Suppressor macrophage treated with lipopolysaccharide for 1 hour (primary cell): ENCODE measurements at places on chromosomes 6 and 20.

- DNase-seq, result no peak
These were observed 135.3 kb upstream of the KCNG1 start for GRCh38 chr20:51158226-51158625.

GRCh38 chr6:95518630-95519227 is 58.6 kb upstream of the MANEA start:
- DNase-seq, result no peak

- DNase-seq, result peak; percentile 55
These were observed 696 bp upstream of the SUPT3H start for GRCh38 chr6:45378334-45378926.

GRCh38 chr20:19463597-19463996 is 251.2 kb downstream of the SLC24A3 start:
- no peak for DNase-seq

- no peak for DNase-seq
These were observed 296.5 kb downstream of the SLC35F1 start for GRCh38 chr6:118203545-118203944.

DNA sequence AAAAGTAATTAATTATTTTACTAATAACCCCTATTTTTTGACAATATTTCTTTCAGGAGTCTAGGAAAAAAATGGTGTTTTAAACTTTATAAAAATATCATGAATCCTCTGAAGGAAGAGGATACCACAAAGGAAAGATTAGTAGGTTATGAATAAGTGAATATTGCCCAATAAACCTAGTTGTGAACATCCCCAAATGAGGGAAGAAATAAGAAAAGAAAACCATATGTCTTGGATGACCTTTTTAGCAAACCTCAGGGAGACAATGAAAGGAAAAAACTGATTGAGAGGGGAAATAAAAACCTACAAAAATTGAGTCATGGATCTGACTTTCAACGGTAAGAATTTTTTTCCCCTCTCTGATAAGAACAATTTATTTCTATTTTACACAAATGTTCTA is 34.4 kb downstream of the TENT5A start:
- DNase-seq, result no peak

DNA sequence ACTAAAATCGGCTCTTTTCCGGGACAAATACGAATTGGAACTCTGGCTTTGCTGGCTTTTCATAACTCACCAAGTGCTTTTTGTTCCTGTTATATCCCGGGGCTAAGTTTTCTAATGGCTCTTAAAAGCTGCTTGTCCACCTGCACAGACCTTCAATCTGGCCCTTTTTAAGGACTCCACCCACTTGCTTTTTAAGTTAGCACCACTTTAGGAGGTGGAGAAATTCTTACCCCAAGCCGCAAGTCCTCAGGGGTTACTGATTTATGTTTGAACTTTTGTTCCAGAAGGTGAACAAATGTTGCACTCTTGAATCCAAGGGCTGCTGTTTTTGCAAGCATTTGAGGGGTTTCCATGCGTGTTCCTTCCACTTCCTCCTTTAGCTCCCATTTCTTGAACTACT is 37.8 kb downstream of the FAM184A start:
- DNase-seq, result no peak

DNA sequence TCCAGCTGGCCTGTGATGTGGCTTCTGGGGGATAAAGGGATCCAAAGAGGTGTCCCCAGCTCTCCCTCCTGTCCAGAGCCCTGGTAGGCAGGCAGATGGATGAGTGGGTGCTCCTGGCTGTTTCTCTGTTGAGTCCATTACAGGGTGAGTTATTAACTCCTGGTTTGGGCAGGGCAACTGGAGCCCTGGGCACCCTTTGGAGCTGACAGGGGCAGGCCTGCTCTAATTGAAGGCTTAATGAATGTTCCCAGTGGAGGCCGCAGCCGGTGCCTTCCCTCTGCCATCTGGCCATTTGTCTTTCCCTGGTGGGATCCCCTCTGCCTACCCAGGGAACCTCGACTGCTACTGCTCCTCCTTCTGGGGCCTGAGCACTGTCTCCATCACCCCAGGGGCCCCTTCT is 44.7 kb upstream of the MLN start:
- no peak for DNase-seq

DNA sequence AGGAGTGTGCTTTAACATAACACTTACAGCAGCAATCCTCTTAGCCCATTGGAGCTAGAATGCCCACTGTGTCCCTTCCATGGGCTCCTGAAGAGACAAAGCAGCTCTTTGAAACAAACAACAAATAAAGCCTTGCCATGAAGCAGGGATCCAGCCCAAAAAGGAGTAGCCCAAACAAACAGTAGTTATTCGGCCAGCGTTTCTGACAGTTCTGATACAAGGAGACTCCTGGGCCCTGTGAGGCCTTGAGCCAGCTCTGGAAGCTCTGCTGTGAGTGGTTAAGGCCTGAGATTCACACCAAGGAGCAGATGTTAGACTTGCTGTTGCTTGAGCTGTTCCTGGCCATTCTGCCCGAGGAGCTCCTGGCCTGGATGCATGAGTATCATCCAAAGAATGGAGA is 16.9 kb upstream of the ZSCAN16 start:
- no peak for DNase-seq

DNA sequence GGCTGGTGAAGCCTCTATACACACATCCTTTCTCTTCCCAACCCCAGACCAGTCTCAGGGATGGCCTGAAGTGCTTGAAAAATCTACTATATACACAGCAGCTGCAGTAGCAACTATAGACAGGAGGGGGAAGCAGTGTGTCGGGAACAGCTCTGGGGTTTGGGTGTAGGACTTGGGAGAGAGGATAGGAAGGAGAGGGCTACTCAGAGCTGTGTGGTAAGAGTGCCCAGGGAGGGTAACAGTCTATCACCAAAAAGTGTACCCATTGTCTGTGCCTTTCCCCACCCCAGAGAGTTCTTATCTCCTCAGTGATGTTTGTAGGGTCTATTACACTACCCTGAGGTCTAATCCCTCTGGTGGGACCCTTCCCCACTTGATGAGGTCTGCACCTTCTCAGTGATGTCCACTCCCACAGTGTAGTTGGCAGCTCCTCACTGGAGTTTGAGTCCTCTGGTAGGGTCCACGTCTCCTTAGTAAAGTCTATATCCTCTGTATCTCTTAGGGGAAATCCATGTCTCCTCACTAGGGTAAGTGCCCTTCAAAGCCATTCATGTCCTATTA is 1.5 kb upstream of the GGT7 start:
- DNase-seq, result peak; percentile 88

- DNase-seq, result no peak
These were observed 47.1 kb upstream of the TBC1D7 start for GRCh38 chr6:13375360-13375878.
